ENCODE measurements at places on chromosomes 5 and 9.

DNA sequence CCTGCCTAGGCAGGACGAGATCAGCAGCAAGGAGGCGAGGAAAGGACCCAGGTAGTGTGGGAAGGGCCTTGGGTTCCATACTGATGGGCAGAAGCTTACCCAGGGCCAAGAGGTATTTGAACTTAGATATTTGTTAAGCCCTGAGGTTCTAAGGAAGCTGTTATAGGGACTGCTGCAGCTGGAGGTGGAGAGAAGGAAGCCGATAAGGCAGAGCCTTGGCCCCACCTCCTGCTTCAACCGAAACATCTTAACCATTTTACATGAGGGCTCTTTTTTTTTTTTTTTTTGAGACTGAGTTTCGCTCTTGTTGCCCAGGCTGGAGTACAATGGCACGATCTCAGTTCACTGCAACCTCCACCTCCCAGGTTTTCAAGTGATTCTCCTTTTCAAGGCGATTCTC, 8.6 kb upstream of the AQP3 start:
- no peak for DNase-seq

DNA sequence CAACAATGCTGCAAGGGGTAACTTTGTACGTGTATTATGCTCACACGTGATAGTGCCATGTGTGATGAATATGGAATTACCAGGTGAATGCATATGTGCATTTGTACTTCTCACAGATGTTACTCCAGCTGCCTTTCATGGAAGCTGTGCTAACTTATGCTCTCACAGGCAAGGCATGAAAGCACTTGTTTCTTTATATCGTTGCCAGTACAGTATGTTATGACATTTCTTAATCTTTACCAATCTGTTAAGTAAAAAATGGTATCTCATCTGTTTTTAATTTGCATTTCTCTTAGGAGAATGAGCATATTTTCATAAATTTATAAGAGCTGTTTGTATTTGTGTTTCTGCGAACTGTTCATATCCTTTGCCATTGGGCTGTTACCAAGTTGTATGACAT, 311.8 kb upstream of the DMRT1 start:
- no peak for DNase-seq

GRCh38 chr5:116382032-116382873, 192.4 kb downstream of the SEMA6A start:
- no peak for DNase-seq

- no peak for DNase-seq
Measured at GRCh38 chr5:175253597-175253996, 190.4 kb downstream of the DRD1 start.

GRCh38 chr5:165781738-165782137, 2276.3 kb downstream of the MAT2B start:
- no peak for DNase-seq

DNA sequence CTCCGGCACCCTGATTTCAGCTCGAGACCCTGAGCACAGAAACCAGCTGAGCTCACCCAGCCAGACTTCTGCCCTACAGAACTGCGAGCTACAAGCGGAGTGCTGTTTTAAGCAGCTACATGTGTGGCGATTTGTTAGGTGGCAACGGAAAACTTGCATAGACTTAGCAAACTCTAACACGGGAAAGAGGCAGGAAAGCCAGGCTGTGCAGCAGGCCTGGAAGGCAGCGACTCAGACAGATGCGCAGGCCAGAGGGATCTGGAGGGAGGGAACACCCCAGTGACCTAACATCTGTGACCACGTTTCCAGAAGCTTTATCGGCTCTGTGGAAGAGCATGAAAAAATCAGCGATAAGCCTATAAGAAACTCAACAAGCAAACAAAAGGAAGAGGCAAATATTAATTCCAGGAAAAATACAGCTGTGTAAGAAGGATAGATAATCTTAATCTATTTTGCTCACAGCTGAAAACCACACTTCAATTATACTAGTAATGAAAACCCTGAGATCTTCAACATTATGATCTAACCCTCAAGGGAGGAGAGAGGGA, 11.0 kb downstream of the UBAC1 start:
- DNase-seq, result no peak

DNA sequence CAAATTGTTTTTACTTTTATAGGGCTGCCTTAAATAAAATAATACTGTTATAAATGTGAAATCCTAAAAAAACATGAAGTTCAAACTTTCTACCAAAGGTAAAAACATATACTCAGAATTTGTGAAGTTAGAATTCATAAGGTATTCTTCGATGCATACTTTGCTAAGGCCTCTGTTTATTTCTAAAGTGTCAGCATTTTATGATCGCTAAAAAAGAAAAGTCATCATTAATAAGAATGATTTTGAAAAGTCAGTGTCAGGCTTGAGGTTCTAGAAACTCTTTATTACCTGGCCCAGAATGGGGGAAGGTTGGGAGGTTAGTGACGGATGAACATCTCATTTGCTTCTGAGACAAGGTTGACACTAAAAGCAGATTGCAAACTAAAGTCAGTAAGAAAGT, 26.2 kb upstream of the NADK2 start:
- DNase-seq, result no peak

GRCh38 chr5:72093824-72094223, 13.5 kb upstream of the MAP1B start:
- DNase-seq, result no peak

- no peak for DNase-seq
Measured at GRCh38 chr9:114396558-114397218, 8.9 kb upstream of the AKNA start.

DNA sequence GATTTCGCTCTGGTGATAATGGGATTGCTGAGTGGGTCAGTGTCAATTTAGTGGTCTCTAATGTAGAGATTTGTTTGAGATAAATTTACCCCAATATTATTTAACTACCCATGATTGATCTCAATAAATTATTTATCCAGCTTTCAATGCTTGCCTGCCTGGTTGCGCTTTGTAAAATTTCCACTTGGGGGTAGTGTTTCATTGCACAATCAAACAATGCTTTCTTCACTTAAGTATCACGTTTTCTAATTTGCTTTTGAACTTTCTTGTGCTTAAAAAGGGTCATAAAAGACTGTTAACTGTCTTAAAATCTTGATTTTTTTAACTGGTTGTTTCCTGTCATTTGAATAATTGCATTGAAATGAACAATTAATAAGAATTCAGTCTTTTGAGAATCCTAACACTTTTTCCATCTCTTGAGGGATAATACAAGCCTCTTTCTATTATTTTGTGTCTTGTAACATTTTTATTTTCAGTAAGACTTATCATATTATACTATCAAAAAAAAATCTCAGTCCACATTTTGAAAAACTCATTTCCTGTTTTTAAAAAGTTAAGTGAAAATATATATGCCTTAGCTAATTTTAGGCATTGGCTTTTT, 18.7 kb downstream of the HSD17B4 start:
- DNase-seq, result peak; percentile 61

DNA sequence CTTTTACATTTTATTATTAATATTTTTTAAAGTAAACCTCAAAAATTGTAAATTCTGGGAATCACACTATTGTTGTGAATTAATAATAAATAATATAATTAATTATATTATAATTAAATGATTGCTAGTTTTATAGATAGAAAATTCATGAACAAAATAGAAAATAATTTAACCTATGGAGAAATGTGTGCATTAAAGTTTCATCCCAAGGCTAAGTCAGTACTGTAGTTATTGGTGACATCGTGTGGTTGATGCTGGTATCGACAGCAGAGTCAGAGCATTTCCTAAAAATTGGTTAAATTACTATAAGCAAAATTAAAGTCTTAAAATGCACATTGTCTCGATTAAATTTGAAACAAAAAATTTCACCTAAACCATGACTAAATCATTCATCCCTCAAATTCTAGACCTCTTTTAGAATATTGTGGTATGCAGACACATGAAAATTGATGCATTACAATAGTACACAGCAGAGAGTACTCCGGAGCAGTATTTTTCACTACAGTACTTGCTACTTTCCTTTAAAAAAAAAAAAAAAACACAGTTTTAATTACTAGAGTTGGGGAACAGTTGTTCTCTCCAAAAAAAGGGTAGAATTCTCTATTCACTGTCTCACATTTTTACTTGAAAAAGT, 73.9 kb downstream of the RORB start:
- peak; percentile 55 for DNase-seq

DNA sequence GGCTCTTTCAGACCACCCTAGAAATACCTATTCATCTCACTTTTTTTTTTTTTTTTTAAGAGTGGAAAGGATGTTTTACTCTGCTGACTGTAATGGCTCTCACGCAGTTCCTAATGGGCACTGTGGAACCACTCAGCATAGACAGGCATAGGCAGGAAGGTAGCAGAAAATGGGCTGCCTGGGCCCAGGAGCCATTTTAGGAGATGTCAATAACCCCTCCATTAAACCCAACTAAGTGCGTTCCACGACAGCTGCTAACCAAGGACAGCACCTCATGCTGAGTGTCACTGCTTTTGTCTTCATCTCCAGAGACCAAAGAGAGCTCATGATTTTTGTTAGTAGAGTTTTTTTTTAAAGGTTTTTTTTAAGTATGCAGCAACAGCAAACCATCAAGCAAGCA, 15.3 kb downstream of the MAP1B start:
- DNase-seq, result no peak

DNA sequence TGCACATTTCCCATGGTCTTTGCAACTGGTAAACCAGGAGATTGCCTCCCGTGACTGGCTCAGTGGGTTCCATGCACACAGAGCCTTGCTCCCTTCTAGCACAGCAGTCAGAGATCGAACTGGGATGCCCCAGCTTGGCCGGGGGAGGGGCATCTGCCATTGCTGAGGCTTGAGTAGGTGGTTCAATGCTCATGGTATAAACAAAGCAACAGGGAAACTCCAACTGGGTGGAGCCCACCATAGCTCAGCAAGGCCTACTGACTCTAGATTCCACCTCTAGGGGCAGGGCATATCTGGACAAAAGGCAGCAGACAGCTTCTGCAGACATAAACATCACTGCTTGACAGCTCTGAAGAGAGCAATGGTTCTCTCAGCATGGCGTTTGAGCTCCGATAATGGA, 67.0 kb upstream of the PPP1R2B start:
- DNase-seq, result no peak

- no peak for DNase-seq
Measured at GRCh38 chr5:130995254-130995515, 169.9 kb downstream of the HINT1 start.

DNA sequence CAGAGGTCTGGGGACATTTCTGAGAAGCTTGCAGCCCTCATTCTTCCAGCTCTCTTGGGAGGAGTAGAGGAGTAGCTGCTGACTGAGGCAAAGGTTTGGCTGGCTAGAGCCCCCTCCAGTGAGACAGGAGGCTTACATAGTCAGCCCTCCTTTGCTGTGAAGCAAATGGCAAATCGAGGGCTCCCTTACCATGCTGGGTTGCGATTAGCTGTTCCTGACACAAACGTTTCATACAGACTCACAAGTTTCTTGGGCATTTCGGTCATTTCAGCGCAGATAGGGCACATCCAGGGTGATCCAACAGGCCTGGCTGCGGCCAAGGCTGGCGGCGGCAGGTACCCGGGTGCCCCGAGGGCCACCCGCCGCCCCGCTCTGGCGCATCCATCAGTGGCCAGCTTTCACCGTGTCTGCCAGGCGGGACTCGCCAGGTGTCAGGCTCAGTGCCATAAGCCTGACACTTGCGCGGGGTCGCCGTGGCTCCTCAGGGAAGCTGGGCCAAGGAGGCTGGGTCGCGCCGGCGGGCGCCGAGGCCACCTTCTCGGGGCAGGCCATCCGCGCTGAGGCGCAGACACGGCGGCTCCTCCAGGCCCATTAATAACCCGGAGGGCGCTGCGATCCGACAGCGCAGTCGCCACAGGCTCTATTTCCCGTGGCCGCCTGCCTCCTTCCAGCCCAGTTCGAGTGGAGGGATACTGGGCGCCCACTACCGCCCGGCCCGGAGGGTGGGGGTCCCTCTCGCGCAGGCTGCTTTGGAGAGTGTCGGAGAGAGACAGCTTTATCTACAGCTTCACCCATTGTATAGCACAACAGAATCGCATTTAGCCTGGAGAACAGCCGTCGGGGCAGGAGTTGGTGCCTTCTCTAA, 9.1 kb downstream of the PRDM6 start:
- DNase-seq, result no peak

DNA sequence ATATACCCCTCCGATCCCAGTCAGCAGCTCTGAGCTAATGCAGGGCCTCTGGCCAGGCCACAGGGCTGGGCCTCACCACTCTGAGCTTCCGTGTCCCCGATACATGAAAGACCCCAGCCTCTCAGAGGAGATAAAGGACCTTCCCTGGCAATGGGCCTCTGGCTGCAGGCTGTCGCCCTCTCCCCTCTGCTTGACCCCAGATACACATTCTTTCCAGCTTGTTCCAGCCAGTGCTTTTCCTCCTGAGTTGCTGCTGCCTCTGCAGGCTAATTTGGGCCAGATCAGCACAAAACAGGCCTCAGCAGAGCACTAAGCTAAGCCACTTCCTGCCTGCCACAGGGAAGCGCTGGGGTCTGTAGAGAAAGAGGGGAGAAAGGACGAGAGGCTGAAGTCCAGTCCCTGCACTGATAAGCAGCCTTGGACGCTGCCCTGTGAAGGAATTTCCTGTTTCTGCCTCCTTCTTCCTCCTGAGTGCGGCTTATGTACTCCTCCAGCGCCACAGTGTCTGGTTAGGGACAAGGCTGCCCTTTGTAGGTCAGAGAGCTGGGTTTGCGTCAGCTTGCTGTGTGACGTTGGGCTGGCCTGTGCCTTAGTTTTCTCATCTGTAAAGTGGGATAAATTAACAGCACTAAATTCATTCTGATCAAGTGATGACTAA, 73.0 kb upstream of the IL17B start:
- DNase-seq, result no peak
